ENCODE measurements at places on chromosomes 12 and 14.

- peak; percentile 92 for DNase-seq
Observed at GRCh38 chr12:88580051-88580871, at the start of gene KITLG. KITLG (minus strand) TSS chr12:88580471; CDS start chr12:88580278, 193 bp downstream.

DNA sequence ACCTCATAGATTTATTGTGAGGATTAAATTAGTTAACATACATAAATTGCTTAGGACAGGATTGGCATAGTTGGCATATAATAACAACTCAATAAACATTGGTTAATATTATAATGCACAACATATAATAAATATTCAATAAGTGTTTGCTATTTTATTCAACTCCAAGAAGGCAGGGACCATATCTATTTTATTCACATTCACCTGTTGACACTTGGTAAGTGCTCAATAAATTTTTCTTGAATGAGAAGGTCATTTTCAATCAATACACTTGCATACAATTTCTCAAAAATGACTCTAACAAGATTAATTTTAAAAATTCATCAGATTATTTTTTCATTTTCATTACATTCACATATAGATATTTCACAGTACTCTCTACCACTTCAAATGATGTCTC is 12.4 kb upstream of the NUP107 start:
- no peak for DNase-seq

DNA sequence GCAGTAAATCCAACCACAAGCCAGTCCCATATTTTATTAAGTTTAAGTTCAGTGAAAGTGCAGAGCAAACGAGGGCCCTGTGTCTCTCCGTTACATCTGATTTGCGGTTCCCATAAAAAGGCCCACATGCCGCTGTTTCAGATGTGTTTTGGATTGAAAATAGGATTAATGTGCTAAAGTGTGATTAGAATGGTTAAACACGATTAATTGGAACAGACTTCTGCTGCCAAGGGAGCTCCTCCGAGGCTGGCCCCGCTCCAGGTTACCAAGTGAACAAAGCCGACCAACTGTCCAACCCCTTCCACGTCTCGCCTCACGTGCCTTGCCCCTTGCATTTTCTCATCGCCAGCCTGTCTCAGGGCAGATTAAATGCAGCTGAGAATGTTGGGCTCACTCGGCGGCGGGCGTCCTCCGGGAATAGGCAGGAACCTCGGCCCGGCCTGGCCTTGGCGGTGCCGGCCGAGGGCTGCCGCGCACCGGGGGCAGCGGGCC is 166.5 kb upstream of the GSC start:
- DNase-seq, result no peak

DNA sequence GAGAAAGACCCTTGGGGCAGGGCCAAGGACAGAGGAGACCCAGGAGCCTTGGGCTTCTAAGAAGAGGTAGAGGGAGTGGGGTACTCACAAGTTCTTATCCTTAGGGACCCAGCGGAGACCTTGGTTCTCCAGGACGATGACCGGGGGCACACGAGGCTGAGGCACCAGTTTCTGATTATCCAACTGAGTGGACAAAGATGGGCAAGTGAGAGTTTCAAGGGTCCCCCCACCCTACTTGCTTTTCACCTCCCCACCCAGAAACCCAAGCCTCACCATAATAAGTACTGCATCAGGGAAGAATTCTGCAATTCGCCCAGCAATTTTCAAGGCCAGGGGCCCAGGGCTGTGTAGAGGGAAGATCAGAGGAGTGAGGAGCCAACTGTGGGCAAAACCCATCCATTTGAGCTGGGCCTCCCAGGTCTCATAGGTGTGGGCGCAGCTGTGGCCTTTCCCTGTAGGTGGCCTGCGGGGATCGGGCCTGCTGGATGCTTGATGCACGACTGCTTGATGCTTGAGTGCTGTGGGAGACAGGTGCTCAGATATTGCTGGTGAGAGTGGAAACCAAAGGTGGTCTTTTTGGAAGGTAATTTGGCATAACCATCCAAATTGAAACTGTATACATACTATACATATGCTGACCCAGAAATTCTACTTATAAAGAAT is 2.0 kb downstream of the EMC9 start:
- DNase-seq, result no peak

- no peak for DNase-seq
Observed at GRCh38 chr12:57008178-57008577, 1.8 kb upstream of the ZBTB39 start.

DNA sequence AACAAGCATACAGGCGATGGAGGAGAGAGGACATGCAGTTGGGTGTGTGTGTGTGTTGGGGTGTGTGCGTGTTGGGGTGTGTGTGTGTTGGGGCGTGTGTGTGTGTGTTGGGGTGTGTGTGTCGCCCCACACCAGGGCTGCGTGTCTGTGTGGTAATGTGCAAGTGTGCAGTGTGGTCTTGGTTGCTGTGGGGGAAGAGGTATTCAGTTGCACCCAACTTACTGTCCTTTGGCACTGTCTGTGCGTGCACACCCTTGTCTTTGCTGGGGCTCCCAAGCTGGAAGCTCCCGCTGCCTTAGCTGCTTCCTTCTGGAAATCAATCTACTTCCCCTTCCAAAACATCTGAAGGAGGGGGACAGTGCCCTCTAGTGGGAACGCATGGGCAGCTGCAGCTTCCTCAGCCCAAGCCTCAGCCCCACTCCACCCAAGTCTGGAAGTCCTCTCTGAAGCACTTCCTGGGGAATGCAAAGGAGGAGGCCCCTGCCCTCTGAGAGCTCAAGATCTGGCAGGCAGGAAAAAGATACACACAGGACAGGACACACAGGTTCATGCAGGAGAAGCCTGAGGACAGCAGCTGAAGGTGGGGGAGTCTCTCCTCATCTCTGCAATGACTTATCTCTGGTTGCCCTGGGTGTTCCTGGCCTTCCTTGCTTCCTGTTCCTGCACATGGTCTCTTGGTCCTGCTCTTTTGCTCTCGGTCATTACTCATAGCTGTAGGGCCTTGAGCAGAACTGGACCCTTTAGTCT is 13.1 kb downstream of the ASIC1 start:
- no peak for DNase-seq

- no peak for DNase-seq
Observed at GRCh38 chr14:105885561-105886320, 359.4 kb downstream of the TMEM121 start.

GRCh38 chr12:38384816-38385378 is 68.3 kb downstream of the ALG10B start:
- no peak for DNase-seq

DNA sequence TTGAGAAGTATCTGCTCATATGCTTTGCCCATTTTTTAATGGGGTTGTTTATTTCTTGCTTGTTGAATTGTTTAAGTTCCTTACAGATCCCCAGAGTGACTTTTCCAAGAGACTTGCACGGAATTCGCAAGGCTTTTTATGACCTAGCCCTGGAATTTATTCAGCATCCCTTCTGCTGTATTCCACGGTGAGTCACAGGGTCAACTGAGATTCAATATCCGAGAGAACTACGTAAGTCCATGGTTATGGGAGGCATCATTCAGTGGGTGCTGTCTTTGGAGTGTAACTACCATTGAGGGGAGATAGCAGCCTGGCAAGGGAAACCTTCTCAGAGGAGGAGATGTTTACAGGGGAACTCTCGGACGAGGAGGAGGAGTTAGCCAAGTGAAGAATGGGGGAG is 20.9 kb upstream of the GPRC5A start:
- DNase-seq, result no peak

- DNase-seq, result no peak
Observed at GRCh38 chr12:120402217-120402616, 33.3 kb upstream of the MSI1 start.

DNA sequence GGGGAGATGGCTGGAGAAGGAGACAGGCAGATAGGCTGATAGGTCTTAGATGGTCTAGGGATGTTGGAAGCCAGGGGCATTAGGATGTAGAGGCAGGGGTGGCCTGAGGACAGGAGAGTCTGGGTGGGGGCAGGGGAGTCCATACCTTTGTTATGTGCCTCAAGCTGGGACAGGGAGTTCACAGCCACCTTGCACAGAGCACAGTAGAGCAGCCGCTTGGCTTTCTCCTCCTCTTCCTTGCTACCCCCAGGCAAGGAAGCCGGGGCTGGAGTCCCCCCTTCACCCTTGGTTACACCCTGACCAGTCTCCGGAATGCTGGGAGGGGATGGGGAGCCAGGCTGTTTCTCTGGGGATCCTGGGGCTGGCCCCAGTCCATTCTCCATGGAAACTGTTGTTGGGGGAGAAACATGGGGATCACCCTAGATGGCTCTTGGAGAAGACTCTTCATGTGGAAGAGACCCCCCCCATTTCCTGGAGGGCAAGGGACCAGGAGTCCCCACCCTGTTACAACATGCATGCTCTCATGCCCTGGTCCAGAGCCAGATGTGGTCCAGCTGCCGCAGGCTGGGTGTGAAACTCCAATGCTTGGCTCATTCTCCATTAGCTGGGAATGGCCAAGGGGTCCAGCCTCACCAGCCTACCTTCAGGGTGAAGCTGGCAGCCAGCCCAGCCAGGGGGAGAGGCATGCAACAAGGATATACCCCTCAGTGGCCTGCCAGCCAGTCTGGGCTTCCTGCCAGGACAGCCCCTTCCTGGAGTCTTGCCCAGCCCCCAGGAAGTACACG is 7.2 kb upstream of the GPR84 start:
- no peak for DNase-seq

GRCh38 chr12:89433634-89434033 is 81.3 kb upstream of the DUSP6 start:
- no peak for DNase-seq

- no peak for DNase-seq
Observed at GRCh38 chr12:93796729-93797128, 119.6 kb downstream of the CRADD start.

- DNase-seq, result no peak
Observed at GRCh38 chr14:104747876-104748275, 5.1 kb upstream of the SIVA1 start.

GRCh38 chr12:101962486-101962885 is 85.1 kb downstream of the DRAM1 start:
- no peak for DNase-seq

DNA sequence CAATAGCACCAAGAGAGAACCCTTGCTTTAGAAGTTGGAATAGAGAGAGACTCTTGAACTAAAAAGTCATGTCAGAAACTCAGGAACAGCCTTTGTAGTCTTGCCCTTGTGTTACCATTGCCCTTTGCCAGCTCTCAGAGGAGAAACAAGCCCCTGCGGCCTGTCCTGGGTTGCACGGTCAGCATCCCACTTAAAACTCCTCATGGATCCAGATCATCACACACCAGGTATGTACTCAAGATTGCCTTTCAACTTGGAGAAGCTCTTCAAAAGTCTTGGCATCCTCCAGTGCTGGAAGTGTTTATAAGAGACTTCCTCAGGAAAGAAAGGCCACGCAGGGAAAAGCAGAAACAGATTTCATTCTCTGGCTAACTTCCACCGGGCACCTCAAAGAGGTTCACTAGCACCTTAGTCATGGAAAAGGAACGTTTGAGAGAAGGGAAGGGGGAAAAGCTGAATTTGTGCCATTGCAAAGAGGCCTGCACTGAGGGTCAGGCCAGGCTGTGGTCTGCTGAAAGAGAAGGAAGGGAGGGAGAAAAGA is 594.2 kb downstream of the MED13L start:
- no peak for DNase-seq

GRCh38 chr12:47811581-47812484 is 7.9 kb downstream of the HDAC7 start:
- no peak for DNase-seq

GRCh38 chr14:88128816-88129215 is 123.9 kb downstream of the GPR65 start:
- DNase-seq, result no peak

DNA sequence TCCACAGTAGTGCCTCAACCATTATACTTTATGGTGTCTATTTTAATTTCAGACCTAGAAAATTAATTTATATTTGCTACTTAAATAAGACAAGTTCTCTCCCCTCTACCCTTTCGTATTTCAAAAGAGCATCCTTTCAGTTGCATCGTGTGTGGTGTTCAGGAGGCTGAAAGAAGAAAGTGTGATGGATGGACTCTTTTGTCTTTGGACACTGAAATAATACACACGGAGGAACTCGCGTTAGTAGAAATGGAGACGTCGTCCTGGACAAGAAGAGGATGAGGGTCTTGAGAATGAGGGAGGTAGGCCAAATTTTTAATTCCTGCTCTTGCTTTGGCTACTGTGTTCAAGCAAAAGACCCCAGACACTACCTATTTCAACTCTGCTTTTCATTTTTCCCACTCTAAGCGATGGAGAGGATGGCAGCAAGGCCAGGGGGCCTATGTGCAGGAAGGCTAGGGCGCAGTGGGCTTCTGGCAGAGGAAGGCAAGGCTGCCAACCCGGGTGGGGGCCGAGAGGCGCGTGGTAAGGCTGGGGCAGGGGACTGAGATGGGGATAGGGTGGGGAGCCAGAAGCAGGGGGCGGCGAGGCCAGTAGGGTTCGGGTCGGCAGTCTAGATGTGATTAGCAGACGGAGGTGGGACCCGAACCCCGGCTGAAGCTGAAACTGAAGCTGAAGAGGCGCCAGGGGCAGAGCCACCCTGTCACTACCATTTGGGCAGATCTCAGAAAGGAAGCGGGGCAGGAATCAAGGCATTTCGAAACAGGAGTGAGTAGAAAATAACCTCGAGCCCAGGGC is 722 bp downstream of the TMED8 start:
- no peak for DNase-seq

DNA sequence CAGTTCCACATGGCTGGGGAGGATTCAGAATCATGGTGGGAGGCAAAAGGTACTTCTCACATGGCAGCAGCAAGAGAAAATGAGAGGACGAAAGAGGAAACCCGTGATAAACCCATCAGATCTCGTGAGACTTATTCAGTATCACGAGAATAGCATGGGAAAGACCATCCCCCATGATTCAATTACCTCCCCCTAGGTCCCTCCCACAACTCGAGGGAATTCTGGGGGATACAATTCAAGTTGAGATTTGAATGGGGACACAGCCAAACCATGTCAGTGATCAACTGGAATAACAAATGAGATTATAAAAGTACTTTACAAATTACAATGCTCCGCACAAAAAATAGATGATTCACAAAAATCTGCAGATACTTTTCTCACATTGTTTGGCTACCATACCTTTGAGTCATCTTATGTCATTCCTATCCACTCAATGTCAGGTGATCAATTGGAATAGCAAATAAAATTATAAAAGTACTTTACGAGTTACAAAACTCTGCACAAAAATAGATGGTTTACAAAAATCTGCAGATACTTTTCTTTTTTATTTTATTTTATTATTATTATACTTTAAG is 338.9 kb downstream of the C12orf50 start:
- no peak for DNase-seq

DNA sequence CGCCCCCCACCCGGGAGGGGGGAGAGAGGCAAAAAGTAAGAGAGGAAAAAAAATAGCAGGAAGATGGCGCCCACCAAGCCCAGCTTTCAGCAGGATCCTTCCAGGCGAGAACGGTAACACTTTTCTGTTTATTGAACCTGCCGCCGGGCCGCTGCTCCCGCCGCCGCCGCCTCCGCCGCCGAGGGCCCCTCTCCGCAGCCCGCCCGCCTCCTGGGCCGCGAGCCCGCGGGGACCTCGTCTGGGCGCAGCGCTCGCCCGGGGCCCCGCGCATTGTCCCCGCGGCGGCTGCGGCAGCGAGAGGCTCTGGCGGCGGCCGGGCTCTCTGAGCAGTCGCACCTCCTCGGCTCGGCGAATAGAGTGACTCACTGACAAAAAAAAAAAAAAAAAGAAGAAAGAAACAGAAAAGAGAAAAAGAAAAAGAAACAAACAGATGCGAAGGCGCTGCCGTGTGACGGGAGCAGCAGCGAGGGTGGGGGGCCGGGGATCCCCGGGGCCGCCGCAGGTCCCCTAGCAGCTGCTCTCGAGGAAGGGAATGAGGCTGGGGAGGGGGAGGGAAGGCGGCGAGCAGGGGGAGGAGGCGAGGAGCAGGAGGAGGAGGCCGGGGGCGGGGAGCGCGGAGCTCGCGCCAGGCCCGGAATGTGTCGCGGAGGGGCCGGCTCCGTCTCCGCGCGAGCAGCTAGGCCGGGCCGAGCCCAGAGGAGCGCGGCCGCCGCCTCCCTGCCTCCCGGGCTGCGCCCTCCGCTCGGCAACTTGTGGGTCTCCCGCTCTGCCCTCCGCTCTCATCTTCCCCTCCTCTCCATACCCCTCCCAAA is 781 bp downstream of the NPAS3 start:
- no peak for DNase-seq
